ENCODE measurements at places on chromosomes 3 and 15.
A peak's percentile ranks its signal among the peaks of the same experiment; 100 is the strongest.

DNA sequence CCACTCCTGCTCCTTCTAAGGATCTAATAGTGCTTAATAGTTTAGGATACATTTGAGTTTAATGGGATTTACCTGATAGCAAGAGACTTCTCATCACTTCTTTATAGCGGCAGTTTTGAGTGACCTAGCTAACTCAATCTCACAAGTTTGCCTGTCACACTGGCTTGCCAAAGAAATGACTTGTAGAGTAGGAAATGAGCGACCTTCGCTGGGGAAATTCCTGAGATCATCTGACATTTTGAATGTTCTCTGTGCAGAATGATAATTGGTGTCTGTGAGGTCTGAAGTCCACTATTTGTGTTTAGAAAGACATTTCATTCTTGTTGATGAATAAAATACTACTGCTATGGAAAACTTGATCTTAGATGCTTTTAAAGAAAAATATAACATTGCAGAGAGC, 30.3 kb downstream of the SUCLG2 start:
- DNase-seq = no peak

- peak; percentile 83 for DNase-seq
Measured at GRCh38 chr3:48503401-48504050, 448 bp downstream of the SHISA5 start.

DNA sequence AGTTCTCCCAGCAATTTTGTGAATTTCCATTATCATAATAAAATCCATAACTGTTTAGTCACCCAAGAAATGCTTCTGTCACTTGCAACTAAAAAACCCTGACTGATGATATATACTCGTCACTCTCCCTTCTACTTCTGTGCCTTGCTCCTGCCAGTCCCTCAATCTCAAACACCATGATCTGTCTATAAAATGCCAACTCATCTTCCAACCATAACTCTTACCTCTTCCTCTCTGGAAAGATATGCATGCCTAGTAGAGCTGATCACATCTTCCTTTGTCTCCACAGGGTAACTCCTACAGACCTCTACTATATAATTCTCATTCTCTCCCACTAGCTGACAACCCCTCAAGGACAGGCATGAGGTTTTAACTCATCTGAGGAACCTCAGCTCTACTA, 5.2 kb upstream of the VEPH1 start:
- no peak for DNase-seq

- DNase-seq = no peak
Measured at GRCh38 chr3:110139821-110140220, 802.5 kb upstream of the DPPA4 start.

- no peak for DNase-seq
Measured at GRCh38 chr3:39801216-39801615, 8.2 kb upstream of the MYRIP start.

DNA sequence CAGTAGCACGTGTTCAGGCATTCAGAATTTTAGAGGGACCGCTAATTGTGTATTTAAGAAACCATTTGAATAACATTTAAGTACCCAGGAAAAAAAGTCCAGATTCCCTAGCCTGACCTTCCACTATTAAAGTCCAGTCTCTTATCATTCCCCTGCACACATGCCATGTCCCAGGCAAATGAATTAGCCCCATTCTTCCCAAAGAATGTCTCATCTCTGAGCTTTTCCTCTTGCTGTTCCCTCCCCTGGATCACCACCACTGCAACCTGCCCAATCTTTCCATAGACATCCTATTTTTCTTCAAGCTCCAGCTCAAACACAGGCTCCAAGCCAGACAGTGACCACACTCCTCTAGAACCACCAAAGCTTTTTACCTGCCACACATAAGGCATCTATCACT, 25.9 kb downstream of the PLD1 start:
- no peak for DNase-seq

All from hematopoietic multipotent progenitor cell treated with erythropoietin and hydrocortisone succinate and interleukin-3 and kit ligand, for 8 days (in vitro differentiated cells).